ENCODE measurements at places on chromosomes 12 and 14.

GRCh38 chr12:116545144-116545543, 14.0 kb upstream of the MAP1LC3B2 start:
- DNase-seq = no peak

GRCh38 chr12:54388237-54389133, 4.0 kb upstream of the ZNF385A start:
- DNase-seq = no peak

DNA sequence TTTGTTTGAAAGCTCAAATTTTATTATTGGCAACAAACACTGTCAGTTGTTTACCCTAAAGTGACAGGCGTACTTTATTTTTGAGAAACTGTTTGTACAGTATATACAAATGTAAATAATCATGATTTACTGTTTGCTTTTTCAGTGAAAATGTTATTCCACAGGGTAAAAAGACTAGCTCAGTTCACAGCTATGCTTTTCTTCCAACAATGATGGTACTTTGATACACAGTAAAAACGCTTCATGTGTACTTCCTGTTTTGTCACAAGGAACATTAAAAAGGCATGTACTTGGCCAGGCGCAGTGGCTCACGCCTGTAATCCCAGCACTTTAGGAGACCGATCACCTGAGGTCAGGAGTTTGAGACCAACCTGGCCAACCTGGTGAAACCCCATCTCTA, 53.7 kb downstream of the MON2 start:
- DNase-seq = no peak

- no peak for DNase-seq
These were observed 47.0 kb upstream of the PTCSC3 start for GRCh38 chr14:36223558-36223957.

GRCh38 chr14:104757238-104757585, 4.3 kb downstream of the SIVA1 start:
- no peak for DNase-seq

GRCh38 chr12:94148739-94149118, 352 bp downstream of the PLXNC1 start:
- no peak for DNase-seq

GRCh38 chr14:97120204-97120603, 323.0 kb downstream of the VRK1 start:
- DNase-seq = no peak

GRCh38 chr12:29781188-29781587, 2.6 kb downstream of the TMTC1 start:
- DNase-seq = no peak

- DNase-seq = no peak
These were observed 239.8 kb downstream of the RGS6 start for GRCh38 chr14:72172049-72172448.

DNA sequence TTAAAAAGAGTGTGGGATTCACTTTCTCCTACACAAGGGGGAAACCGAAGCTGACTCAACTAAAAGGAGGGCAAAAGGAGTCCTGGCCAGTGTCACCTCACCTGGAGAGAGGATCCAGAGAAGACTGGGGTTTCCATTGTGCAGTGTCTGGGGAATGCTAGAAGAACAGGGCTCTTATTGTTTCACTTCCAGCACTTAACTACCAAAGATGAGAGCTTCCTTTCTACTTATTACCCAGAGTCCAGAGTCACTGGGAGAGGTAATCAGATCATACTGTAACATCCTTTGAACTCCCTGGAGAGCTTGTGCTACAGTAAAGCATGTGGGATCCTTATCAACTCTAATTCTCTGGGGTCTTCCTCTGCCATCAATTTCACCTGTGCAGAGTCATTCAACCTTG, 148.4 kb upstream of the BCL2L14 start:
- no peak for DNase-seq

DNA sequence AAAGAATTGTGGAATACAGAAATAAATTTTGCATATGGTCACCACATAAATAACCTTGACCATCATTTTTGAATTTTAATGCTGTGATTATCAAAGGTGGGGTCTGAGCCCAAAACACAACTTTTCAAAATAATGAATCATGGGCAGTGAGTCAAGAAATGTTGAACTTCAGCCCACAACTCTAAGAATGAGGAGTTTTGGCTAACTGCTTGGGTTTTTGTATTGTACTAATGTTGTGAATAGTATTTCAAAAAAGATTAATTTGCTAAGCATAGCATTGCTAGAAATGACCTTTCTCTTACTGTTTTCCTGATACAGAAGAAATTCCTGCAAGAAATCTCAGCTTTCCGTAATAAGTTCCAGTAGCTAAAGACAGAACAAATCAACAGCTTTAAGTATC, 24.4 kb upstream of the YARS2 start:
- DNase-seq = no peak

- DNase-seq = no peak
These were observed 28.6 kb upstream of the CEBPE start for GRCh38 chr14:23147676-23148075.

GRCh38 chr12:26632756-26633155, 200.2 kb downstream of the ITPR2 start:
- DNase-seq = no peak

- no peak for DNase-seq
These were observed 13.2 kb upstream of the APOF start for GRCh38 chr12:56375598-56376434.

DNA sequence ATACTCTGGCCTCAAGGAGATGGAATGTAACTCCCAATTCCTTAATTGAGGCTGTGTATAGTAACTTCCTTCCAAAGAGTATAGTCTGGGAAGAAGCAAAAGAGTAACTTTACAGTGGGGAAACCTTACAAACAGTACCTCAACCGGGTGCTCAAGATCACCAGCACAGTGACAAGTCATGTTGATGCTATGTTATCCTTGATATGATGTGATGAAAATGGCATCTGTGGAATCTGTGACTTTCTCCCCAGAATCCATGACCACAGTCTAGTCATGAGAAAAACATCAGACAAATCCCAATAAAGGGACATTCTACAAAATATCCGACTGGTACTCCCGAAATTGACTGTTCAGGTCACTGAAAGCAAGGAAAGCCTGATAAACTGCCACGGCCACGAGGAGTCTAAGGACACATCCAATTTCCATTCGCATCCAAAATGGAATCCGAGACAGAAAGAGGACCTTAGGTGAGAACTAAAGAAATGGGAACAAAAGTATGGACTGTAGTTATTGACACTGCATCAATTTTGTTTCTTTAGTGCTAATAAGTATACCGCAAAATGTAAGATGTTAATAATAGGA, 97.3 kb upstream of the FRMD6 start:
- no peak for DNase-seq

GRCh38 chr12:49974231-49974675, 1.5 kb downstream of the AQP6 start:
- no peak for DNase-seq

GRCh38 chr14:34064349-34064748, 113.5 kb upstream of the EGLN3 start:
- DNase-seq = no peak

- no peak for DNase-seq
These were observed 192.8 kb downstream of the NRXN3 start for GRCh38 chr14:78363008-78363407.

GRCh38 chr14:67892466-67893100, 73.0 kb downstream of the RAD51B start:
- DNase-seq = no peak

GRCh38 chr14:91272341-91273272, 28.1 kb upstream of the GPR68 start:
- no peak for DNase-seq

DNA sequence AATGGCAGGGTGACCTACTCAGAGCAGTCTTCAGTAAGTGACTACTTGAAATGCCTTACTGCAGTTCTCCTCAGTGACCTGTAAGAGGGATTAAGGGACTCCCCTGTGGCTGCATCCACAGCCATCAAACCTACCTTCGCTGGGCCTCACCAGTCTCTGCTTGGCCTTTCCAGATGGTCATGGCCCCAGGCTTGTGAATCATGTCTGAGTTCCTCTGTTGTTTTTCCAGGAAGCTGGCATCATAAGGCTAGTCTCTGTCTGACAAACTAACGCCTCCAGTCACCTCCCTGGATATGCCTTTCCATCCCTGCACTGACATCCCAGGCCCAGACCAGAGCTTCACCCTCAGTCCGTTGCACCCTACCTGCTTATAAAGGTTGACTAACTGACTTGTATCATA, 14.0 kb downstream of the RNASE2 start:
- no peak for DNase-seq

- DNase-seq = no peak
These were observed 893.1 kb downstream of the TMEM121 start for GRCh38 chr14:106419376-106419965.

DNA sequence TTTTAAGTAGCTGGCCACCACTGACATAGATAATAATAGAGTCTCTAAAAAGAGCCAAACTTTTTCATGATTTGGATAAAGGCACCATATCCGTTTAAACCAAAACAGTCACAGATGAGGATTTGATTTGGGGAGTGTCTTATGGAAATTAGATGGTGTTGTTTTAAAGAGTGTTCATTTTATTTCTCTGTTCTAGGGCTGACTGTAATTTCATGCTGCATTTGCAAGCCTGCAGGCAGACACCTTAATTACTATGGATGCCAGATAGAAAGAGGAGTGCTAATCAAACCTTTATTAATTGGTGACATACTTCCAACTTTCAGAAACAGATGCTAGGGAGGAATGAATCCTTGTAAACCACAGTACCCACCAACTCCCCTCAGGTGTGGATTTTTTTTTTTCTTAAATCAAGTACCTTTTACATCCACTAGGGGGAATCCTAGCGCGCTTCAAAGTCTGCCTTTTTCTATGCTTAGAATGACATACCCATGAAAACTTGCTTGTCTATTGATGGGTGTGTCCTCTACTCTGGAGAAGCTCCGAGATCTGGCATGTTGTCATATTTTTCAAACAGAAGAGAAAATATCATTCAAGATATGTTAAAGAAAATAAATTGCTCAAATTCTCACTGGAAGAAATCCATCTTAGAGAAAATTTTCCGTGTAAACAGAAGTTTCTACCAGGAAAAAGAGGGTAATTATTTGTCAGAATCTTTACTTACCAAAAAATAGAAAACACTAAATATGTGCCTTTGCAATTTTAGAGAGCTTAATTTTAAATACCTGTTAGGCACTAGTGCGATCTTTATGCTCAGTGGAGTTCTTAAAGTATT, 14.2 kb upstream of the PLXNC1 start:
- peak; percentile 36 for DNase-seq

GRCh38 chr14:31785574-31785973, 224.4 kb downstream of the NUBPL start:
- no peak for DNase-seq

- DNase-seq = no peak
These were observed 14.2 kb upstream of the PLEK2 start for GRCh38 chr14:67426161-67426560.

GRCh38 chr12:45849289-45849688, 119.8 kb downstream of the ARID2 start:
- DNase-seq = no peak

DNA sequence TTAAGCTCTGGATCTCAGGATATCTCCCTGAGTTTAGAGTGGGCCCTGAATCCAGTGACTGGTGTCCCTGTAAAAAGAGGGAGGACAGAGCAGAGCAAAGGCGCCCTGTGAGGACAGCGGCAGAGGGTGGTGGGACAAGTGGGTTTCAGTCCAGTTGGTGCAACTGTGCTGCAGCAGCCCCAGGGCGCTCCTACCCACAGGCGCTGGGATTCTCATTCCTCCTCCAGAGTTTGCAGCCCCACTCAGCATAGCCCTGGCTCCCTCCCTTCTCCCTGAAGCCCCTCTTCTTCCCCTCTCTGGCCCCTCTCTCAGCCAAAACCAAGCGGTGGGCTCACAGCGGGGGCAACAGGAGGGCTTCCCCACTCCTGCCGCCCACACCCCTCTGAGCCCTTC, 1.6 kb downstream of the TMEM179 start:
- no peak for DNase-seq

DNA sequence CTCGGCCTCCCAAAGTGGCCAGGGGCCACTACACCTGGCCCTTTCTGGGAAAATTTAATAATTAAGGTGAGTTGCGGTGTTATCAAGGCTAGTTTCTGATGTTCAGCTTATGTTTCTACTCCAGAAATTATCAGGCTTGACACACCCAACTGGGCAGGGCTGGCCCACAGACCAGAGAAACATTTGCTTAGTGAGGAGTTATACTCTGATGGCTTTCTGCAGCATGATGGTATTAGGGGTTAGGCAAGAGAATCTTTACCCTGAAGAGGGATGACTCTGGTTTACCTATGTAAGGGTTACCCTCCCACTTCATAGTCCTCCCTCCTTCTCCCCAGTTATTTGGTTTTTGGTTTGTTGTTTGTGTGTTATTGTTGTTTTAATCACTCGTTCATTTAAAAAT, 24.5 kb upstream of the HECTD1 start:
- no peak for DNase-seq

DNA sequence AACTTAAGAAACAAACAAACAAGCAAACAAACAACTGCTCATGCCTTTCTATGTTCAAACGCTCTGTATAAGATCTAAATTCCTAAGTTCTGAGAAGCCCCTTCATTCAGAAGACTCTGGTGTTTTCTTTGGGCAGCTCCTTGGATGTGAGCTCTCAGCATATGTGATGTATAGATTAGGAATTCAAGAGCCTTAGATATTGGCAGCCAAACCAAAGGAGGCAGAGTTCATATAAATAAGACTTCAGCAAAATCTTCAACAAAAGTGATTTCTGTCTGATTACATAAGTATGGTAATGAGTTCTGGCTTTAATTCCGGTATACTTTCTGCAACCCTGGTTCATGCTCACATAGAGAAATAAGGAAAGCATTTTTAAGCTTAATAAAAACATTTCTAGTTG, 145.6 kb downstream of the DYRK2 start:
- DNase-seq = no peak

- DNase-seq = no peak
These were observed 260.3 kb downstream of the ADGRD1 start for GRCh38 chr12:131213896-131214442.

DNA sequence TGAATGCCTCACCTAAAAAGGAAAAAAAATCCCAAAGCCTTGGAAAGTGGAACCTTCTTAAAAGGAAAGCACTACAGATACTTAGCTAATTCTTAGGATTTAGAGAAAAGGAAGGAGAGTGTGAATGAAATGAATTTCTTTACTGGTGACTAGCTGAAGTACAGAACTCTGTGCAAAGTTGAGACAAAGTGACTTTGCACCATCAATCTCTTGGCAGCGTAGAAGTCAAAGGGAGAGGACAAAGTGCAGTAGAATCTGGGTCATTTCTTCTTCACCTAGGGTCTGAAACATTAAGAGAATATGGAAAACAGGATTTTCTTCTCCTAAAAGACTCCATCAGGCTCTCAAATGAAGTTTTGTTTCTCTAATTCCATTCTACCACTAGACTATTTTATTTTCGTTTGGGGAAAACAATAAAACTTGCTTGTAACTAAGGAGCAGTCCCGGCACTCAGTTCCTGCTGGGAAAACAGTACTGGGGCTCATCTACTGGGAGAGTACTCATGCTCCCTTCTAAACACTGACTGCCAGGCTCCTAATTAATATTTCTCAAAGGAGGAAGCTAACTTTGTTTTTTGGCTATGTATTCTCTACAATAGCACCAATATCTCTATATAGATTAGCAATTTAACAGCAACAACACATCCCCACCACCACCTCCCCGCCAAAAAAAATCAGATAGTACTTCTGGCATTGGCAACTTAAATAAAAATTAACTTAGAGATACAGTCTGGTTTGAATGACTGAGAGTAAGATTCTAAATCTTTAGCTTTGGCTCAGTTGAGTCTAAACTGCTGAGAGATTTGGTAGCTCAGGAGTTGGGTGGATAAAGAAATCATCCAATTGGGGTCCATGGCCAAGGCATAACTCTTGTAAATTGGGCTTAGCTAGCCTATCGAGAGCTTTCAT, 110.7 kb downstream of the SLC15A5 start:
- DNase-seq = no peak

GRCh38 chr12:115037830-115038229, 353.9 kb upstream of the TBX3 start:
- DNase-seq = no peak
